ENCODE measurements at places on chromosomes 6 and 20. TPM values are rescaled to one million over a fixed set of nuclear protein-coding genes. Genes with fewer than 3 reads are reported as not detected.
A peak's percentile ranks its signal among the peaks of the same experiment; 100 is the strongest.

DNA sequence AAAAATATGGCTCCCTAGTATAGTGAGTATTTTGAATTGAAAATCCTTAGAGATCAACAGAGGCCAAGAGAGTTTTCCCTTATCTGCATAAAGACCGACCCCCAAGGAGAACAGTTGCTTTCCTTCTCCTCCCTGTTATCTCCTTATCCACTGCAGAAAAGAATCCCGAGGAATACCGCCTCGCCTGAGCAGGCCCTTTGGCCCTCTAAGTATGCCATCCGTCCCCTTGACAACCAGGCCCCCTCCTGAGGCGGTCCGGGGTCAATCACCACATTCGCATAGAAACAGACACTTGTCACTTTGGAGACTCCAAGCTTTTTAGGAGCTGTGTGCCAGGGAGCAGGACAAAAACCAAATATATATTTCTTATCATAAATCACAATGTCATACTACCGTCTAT, 15.9 kb upstream of the GGTLC1 start:
- no peaks in the 10 kb centered on the region for H3K36me3 ChIP-seq
- H3K27ac ChIP-seq: no peak overlapping the region
- no peaks in the 10 kb centered on the region for H3K4me1 ChIP-seq
- DNase-seq: no peak
- H3K4me3 ChIP-seq: no peak overlapping the region

Gene RAET1L
- total RNA-seq: not detected

GRCh38 chr20:57573894-57574293, 13.0 kb downstream of the PCK1 start:
- no peaks in the 10 kb centered on the region for H3K4me1 ChIP-seq
- H3K36me3 ChIP-seq: no peaks in the 10 kb centered on the region
- H3K27me3 ChIP-seq: peaks cover 31% of the 10 kb centered on the region
- H3K27ac ChIP-seq: no peak overlapping the region
- peak; percentile 32 for DNase-seq

DNA sequence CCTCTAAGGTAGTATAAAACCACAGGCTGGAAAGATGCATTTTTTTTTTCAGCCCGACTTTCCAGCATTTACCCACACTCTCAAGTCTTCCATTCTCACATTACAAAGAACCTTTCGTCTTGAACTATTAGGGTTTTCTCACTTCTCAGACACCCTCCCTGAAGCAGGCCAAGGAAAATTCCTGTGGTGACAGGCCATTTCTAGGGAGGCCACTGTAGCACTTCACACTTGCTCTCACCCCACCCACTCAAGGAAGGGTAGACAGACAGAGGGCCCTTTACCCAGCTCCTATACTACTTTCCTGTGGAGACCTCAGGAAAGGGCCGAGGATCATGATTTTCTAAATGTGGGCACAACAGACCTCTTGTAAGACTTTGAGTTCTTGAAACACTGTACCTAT, 27.7 kb downstream of the KCNS1 start:
- DNase-seq: no peak
- peaks cover 28% of the 10 kb centered on the region for H3K36me3 ChIP-seq
- H3K4me3 ChIP-seq: no peak overlapping the region

- H3K27ac ChIP-seq: peak overlapping the region; percentile 60
- DNase-seq: peak; percentile 94
- H3K4me1 ChIP-seq: peaks cover 3% of the 10 kb centered on the region
- peaks cover 18% of the 10 kb centered on the region for H3K36me3 ChIP-seq
Measured at GRCh38 chr20:62239278-62239879, 1.1 kb downstream of the OSBPL2 start.

GRCh38 chr6:88704980-88705379, 258.4 kb downstream of the RNGTT start:
- no peak overlapping the region for H3K4me3 ChIP-seq
- peak; percentile 29 for DNase-seq
- H3K27me3 ChIP-seq: no peaks in the 10 kb centered on the region
- no peaks in the 10 kb centered on the region for H3K36me3 ChIP-seq

Gene ZNF165
- 1.2 TPM for total RNA-seq

DNA sequence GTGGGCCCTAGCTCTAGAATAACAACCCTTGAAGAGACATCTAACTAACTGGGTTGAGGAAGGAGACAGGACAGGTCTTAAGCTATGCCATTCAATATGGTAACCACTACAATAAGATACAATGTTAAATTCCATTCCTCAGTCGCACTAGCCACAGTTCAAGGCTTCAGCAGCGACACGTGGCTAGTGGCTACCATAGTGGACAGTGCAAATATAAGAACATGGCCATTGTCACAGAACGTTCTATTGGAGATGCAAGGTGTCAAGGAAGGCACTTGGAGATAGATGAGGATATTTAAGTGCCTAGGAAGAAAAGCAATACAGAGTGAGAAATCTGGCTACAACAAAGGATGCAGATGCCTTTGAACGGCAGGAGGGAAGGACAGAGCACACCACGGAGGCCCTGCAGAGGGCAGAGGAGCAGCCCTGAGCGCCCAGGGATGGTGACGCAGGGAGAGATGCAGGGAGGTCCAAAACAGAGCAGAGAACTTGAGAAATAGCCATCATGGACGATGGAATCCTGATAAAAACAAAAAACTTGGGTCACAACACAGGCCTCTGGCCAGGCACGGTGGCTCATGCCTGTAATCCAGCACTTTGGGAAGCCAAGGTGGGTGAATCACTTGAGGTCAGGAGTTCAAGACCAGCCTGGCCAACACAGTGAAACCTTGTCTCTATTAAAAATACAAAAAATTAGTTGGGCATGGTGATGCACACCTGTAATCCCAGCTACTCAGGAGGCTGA, 140.7 kb downstream of the ZMYND8 start:
- H3K27ac ChIP-seq: no peak overlapping the region
- no peak overlapping the region for H3K4me3 ChIP-seq
- H3K4me1 ChIP-seq: peaks cover 6% of the 10 kb centered on the region

- peaks cover 21% of the 10 kb centered on the region for H3K4me1 ChIP-seq
- no peak overlapping the region for H3K4me3 ChIP-seq
- no peaks in the 10 kb centered on the region for H3K27me3 ChIP-seq
- DNase-seq: no peak
Measured at GRCh38 chr6:107441682-107442081, 17.7 kb downstream of the PDSS2 start.

- H3K4me3 ChIP-seq: no peak overlapping the region
- H3K27ac ChIP-seq: no peak overlapping the region
- H3K36me3 ChIP-seq: no peaks in the 10 kb centered on the region
- peak; percentile 54 for DNase-seq
- H3K27me3 ChIP-seq: no peaks in the 10 kb centered on the region
Measured at GRCh38 chr20:22905658-22906057, 129.5 kb upstream of the SSTR4 start.

Gene MAFB
- 12.7 TPM for total RNA-seq

Gene MEI4
- not detected for total RNA-seq

Gene SYNE1
- total RNA-seq: 240 TPM

All from osteoblast (primary cell).